ENCODE measurements at places on chromosomes 2 and 18.

DNA sequence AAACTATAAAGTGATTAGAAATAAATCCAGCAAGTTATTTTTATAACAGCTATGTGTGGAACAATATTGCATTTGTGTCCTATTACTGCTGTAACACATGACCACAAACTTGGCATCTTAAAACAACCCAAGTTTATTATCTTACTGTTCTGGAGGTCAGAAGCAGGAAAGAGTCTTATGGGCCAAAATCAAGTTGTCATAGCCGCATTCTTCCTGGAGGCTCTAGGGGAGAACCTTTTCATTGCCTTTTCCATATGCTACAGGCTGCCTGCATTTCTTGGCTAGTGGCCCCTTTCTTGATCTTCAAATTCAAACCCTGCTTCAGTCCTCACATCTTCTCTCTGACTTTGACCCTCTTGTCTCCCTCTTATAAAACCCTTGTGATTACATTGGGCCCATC lies 27.0 kb upstream of the HNRNPLL start:
- no peak for DNase-seq

DNA sequence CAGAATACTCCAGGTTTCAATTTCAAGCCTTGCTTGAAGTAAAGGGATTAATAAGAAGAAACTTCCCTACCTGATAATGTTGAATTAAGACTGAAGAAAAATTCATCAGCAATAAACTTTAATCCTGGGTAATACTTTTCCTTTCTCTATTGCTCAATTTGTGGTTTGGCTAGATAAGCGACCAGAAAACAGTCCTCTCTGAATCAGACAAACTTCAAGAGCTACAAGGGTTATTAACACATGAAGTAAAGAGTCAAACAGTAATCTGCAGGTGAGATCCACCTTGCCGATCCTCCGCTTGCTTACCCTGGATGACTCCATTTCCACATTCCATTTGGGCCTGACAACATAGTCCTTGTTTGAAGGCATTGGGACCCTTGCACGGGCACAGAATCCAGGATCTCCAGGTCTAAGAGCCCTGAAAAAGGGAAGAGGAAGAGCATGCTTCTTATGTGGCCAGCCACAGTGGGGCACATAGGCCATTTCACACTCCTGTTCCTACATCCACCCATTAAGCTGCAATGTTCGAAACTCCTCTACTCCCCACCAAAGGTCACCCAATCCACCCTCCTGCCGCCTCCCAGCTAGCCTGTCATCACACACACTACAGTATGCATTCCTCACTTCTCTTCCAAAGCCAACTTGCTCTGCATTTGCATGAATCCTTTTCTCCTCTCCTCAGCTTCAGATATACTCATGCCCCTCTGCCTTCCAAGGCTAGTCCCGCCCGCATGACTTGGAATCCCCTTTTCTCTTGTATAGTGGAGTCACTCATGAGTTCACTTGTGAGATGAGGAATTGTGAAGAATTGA lies 39.8 kb downstream of the IWS1 start:
- DNase-seq, result no peak

GRCh38 chr18:8754995-8755960 lies 49.9 kb downstream of the MTCL1 start:
- DNase-seq, result peak; percentile 61

DNA sequence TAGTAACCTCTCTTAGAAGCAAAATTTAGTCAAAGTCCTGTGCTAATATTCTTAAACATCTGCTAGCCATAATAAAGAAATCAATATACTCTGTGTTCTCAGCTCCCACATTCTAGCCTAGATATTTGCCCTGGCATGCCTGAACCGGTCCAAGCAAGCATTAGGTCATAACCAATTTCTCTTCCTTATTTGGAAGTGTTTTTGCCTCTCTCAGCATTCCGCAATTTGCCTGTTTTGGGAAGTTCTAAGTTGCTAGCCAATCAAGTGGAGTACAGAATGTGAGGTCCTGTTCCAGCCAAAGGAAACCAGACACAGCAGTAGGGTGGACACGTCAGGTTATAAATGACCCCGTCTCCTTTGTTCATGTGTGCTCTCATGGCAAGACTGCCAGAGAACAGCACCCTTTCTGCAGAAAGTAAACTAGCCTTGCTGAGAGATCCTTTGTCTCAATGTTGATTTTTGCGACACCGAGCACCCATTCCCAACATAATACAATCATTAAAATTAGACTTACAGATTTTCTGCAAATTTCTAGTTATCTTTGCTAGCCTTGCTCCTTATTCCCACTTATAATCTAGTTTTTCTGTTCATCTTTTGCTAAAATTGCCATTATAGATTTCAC lies 13.0 kb upstream of the SULT1C4 start:
- DNase-seq, result no peak

DNA sequence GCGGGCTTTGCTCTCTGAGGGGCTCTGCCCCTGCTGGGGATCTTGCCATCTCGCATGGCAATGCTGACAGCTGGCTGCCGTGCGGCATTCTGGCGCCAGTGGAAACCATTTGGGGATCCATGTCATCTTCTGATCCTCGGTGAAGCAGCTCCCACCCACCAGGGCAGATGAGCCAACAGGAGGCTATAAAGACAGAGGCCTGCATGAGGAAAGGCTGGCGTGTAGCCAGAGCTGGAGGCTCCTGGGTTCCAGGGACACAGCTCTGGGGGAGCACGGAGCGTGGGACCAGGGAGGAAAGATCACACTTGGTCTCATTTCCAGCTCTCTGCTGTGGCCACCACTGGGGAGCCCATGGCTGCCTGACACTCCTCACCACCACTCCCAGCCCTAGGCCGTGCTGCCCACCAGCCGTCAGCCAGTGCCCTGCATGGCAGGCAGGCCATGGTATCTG lies 145.8 kb downstream of the ZFP36L2 start:
- no peak for DNase-seq

DNA sequence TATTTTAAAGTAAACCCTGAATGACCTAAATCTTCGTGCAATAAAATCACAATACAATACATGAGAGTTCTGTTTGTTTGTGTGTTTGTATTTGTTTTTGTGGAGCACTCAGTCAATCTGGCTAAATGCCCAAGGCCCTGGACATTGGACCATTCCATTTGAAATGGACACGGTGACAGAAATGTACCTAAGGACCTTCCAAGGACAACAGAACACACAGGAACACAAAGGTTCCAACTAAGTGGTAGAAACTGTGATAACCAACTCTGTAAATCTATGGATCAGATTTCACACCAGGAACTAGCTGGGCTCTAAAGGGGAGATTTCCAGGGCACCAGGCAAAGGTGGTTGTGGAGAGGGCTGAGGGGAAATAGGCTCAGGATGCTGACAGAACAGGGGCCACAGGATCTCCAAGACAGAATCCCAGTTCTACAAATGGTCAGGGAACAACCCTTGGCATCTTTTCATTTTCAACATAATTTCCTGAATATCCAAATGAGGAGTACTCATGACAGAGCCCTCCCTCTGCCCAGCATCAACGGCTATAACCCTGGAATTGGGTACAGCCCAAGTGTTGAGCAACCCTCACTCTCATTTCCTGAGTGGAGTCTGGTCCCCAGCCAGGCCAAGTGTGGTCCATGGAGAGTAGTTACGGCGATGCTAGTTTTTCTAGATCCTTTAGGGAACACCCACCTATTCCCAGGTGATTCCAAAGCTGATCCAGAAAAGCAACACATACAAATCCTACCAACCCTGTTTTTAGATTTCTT lies 78.4 kb downstream of the NCKAP5 start:
- DNase-seq, result no peak

DNA sequence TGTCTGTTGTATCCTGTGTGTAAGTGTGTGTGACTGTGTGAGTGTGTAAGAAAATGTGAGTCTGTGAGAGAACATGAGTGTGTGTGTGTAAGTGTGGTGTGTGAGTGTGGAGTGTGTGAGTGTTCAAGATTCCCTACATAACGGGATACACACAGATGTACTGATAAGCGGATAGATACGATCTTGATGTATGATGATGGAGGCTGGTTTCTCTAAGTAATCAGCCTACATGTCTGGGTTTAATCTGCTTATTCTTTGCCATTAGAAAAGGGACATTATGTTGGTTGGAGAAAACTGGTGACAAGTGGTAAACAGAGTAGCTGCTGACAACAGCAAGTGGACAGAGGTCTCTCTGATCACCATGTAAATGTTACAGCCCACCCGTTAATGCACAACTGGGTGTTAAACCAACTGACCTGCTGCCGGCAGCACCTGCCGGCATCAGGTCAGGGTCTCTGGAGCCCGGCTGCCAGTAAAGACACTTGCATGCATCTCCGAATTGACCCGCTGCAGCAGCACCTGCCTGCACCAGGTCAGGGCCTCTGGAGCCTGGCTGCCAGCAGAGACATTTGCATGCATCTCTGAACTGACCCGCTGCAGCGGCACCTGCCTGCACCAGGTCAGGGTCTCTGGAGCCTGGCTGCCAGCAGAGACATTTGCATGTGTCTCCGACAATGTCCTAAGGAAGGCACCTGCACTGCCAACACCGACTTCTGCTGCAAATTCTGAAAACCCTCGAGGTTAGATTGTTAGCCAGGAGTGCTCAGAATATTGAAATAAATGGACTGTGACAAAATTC lies 87.5 kb downstream of the MBP start:
- no peak for DNase-seq

DNA sequence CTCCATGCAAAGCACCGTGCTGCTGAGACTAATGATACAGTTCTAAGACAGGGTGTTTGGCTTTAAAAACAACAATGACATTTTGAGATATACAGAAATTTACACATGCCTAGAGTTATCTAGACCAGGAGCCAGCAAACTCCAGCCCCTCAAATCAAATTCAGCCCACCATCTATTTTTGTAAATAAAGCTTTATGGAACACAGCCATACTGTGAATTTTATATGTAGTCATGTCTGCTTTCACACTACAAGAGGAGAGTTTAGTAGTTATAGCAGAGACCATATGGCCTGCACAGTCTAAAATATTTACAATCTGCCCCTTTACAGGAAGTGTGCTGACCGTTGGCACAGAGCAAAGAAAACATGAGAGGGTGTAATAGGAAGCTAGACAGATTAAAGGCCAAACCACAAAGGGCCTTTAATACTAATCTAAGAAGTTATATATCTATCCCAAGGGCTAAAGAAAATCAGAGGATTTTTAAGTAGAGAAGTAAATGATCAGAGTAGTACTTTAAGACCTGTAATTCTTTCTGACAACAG lies 39.4 kb downstream of the NBAS start:
- DNase-seq, result no peak

GRCh38 chr2:1886405-1886992 lies 142.2 kb upstream of the PXDN start:
- DNase-seq, result peak; percentile 32

DNA sequence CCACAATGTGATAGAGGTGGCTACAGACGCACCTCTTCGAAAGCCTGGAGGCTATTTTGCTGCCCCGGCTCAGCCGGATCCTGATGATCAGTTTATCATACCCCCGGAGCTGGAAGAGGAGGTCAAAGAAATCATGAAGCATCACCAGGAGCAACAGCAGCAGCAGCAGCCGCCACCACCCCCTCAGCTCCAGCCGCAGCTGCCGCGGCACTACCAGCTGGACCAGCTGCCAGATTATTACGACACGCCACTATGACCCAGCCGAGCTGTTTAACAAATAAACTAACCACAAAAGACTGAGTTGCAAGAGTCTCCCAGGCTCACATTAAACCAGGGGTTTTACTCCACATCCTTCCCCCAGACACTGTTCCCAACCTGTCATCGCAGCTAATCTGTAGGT lies 263.8 kb downstream of the PHLPP1 start:
- DNase-seq, result no peak

DNA sequence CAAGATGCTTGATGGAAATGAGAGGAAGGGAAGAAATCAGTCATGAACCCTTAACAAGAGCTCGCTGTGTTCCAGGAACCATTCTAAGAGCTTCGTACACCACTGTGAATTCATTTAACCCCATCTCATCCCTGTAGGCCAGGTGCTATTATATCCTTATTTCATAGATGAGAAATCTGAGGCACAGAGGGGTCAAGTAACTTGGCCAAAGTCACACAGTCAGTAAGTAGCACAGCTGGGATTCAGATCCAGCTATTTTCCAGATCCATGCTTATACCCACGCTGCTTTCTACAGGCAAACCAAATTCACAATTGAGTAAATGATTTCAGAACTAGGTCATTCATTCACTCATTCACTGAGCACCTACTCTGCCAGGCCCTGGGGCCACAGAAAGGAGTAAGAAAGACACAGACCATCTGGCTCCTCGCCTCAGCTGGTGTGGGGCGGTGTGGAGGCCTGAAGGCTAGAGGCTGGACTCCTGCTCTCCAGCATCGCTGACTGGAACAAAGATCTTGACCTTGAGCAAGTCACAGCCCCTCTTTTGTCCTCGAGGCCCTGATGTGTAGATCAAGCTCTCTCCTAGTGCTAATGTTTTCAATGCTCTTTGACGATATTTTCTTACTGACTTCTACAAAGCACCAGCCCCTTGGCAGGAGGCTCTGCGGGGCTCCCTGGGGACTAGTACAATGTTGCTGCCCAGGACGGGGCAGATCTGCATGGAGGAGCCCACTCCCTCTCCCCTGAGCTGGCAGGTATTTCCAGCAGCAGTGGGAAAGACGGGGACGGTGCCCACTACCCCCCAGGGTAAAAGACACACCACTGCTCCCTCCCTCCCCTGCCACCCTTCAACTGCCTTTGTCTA lies 26.5 kb downstream of the STEAP3 start:
- no peak for DNase-seq

DNA sequence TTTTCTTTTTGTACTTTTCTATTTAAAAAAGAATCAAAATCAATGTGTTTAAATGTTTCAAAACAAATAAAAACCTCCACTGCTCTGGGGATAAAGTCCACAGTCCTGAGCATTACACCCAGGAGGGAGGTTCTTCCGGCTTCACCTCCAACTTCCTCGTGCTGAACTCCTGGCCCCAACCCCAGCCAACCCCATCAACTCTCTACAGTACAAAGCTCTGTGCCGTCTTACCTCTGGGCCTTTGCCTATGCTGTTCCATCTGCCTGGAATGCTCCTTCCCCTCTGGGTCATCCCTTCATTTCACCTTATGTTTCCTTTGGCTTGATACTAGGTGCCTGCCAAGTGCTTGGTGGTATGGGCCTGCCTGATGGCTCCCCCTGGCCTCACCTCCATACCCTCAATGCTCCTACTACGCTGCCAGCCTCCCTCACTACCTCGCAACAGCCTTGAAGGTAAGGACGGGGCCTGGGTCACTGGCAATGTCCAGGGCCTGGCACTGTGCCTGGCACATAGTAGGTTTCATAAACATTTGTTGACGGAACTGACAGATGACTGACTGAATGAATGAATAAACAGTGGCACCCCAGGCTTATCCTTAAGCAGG lies 28.8 kb downstream of the SDC1 start:
- no peak for DNase-seq

- no peak for DNase-seq
These were observed 12.8 kb upstream of the FSHR start for GRCh38 chr2:49167131-49167530.

- DNase-seq, result peak; percentile 8
These were observed 925 bp upstream of the NPC1 start for GRCh38 chr18:23587220-23587642.

DNA sequence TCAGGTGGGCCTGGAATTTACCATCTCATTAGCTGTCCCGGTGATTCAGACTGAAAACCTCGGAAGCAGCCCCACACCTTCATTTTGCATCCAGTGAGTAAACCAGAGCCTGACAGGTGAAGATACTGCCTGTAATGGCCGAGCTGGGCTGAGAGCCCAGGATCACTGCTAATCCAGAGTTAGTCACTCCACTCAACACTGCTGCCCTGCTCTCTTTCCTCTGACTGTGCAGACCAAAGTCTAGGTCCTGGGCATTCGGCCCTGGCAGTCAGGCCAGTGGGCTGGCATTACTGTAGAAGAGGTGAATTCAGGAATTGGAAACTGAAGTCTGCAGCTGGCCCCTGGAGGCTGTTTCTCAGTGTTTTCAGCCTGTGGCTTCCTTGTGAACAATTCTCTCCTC lies 44.3 kb downstream of the TMEM17 start:
- DNase-seq, result no peak
